G401 (cell line): ENCODE measurements at places on chromosomes 5 and 9.

DNA sequence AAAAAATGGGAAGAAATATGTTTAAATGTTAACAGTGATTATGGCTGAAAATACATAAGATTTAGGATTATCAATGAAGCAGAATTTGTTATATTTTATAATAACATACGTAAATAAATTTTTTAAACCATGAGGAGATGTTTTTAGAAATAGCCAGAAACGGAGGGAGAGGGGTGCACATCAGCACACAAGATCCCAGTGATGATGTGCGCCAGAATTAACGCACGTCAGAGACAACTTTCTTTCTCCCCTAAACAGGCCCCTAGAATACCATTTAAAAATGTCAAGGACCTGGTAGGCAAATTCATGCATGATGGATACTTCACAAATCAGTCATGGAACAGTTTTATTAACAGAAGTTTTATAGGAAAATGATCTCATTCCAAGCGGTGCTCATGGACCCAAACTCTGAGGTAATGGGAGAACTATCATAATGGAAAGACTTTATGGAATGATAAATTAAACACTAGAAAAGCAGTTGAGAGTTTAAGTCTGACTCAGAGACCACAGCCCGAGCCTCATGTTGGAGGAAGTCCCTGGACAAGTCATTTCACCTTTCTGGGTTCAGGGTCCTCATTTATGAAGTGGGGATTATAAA is 258.9 kb upstream of the GAS1 start:
- no peak for DNase-seq

DNA sequence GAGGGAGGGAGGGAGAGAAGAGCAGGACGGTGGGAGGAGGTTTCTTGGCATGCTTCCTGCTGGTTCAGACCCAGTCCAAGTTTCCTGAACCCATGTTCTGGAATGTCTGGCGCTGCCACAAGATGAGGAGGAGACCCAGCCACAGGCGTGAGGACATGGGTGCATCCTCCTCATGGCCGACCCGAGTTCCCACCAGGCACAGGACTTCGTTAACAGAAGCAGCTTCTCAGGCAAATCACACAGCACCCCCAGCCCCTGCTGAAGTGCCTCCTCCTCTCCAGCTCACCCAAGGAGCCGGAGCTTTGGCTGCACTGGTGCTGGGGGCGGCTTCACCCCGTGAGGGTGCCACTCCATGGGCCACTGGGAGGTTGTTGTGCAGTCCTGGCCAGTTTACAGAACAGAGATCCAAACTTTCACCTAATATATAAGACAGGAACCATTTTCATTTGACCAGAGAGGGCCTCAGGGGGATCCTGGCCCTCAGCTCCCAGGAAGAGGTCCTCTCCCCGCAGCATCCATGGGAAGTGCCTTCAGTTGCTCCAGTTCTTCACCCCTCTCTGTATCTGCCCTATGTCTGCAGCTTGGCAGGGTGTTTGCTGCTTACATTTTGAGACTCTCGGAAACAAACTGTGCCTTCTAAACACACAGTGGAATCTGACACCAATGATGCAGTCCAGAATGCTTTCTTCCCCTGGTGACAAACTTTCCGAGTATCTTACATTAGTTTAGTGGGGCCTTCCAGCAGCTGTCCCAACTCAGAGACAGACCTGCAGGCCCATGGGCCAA is 10.2 kb upstream of the NKD2 start:
- no peak for DNase-seq

GRCh38 chr5:141628175-141628788 is 8.4 kb downstream of the HDAC3 start:
- DNase-seq = no peak

DNA sequence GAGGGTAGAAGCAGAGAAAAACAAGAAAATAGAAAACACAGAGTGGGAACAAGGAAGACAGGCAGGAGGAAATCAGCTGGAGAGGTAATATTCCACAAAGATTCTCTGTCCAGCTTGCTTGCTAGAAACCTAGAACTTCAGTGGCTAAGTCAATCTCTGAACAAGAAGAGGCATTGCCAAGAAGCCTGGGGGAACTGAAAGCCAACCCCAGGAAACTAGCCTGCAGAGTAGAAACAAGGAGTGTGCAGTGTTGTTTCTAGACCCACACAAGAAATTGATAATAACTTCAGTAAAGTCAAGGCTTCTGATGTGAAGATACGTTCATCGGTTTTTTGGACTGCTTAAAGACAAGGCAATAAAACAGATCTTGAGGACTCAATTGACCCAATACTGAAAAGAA is 234.5 kb upstream of the MAP3K1 start:
- DNase-seq = no peak

GRCh38 chr5:43852279-43852678 is 249.3 kb downstream of the NNT start:
- DNase-seq = no peak

DNA sequence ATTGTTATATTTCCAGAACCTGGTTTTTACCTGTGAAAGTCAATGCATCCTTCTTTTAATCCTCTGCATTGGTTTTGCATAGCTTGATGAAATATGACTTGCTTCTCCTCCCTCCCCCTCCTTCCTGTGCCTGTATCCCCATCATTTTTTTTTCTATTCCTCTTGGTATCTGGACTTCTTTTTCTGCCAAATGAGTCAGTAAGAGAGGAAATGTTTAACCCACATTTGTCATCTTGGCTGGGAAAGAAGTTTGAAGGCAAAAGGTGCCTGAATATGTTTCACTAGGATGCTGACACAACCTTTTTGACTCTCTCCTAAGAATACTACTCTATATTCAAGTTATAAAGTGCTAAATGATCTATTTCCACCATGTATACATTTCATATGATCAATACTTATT is 35.5 kb upstream of the CDKN2B start:
- DNase-seq = no peak

GRCh38 chr5:171438738-171439137 is 19.3 kb downstream of the FGF18 start:
- no peak for DNase-seq

- peak; percentile 93 for DNase-seq
Measured at GRCh38 chr9:35705836-35706430, 16.2 kb upstream of the TPM2 start.

- no peak for DNase-seq
Measured at GRCh38 chr5:105150323-105150722, 1587.7 kb upstream of the NUDT12 start.

DNA sequence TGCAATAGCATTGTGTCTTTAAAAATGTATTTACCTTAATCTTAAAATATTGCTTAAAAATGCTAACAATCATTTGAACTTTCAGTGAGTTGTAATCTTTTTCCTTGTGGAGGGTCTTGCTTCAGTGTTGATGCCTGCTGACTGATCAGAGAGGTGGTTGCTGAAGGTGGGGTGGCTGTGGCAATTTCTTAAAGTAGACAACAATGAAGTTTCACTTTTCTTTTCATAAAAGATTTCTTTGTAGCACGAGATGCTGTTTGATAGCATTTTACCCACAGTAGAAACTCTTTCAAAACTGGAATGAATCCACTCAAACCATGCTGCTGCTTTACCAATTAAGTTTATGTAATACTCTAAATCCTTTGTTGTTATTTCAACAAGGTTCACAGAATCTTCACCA is 50.8 kb downstream of the NR3C1 start:
- no peak for DNase-seq

- DNase-seq = no peak
Measured at GRCh38 chr9:91428436-91428835, 4.8 kb upstream of the NFIL3 start.

GRCh38 chr5:125064621-125065438 is 318.4 kb upstream of the ZNF608 start:
- DNase-seq = no peak

GRCh38 chr9:21443849-21444625 is 3.8 kb downstream of the IFNA1 start:
- no peak for DNase-seq

DNA sequence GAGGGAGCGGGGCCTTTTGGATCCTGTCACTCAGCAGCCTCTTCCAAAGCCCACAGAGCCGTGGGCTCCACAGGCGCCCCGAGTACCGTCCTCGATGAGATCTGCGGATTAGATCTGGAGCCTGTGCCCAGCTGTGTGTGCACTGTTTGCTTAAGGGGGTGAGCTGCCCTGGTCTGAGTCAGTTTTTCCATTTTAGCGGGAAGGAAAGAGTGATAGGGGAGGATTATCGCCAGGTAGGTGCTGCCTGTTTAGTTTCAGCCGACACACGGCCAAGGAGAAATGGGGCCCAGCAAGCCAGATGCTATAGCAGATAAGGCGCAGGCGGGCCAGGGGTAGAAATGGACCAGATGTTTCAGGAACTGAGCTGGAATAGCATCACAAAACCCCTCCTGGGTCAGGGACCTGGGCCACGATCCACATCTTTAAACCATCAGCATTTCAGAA is 18.1 kb downstream of the COL5A1 start:
- no peak for DNase-seq

GRCh38 chr5:99176186-99176585 is 247.4 kb upstream of the CHD1 start:
- no peak for DNase-seq

- no peak for DNase-seq
Measured at GRCh38 chr5:36369219-36369690, 67.6 kb upstream of the RANBP3L start.

GRCh38 chr5:180460834-180461233 is 33.3 kb upstream of the CNOT6 start:
- no peak for DNase-seq
